ENCODE measurements at places on chromosomes 4 and X.

- DNase-seq: no peak
Observed at GRCh38 chr4:121861426-121861825, 8.8 kb downstream of the BBS7 start.

- DNase-seq: no peak
Observed at GRCh38 chr4:141102367-141102766, 30.9 kb downstream of the RNF150 start.

- DNase-seq: no peak
Observed at GRCh38 chrX:9164533-9165426, 130.9 kb upstream of the FAM9B start.

DNA sequence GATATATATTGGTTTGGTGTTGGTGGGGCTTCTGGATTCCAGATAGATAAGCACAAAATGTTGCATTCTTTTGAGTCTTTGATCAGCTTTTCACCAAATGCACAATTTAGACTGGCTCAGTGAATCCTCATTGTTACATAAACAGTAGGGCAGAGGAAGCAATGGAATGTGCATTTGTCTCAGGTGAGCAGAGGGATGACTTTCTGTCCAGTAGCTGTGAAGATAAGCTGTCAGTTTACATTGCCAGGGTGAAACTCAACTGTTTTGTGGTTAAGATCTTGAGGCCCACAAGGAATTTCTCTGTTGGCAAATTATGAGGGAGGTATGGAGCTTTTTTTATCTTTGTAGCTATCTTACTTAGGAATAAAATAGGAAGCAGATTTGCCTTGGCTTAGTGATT lies 168.0 kb downstream of the GALNTL6 start:
- DNase-seq: no peak

GRCh38 chr4:75584067-75584466 lies 28.2 kb downstream of the ODAPH start:
- no peak for DNase-seq

DNA sequence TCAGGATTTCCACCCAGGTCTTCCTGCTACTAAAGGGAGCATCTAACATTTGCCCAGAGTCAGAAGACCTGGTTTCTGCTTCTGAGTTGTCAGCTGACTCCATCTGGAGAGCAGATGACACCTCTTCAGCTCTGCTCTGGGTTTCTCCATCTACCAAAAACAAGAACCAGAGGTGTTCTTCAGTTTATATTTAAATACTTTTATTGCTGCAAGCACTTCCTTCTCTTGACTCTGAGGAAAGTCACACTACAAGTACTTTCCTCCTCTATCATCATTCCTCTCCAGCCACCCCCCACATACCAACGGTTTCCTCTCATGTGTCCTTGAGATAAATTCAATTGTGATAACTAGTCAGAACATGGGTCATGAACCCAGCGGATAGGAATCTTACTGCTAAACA lies 88.4 kb downstream of the PPP3CA start:
- DNase-seq: no peak

DNA sequence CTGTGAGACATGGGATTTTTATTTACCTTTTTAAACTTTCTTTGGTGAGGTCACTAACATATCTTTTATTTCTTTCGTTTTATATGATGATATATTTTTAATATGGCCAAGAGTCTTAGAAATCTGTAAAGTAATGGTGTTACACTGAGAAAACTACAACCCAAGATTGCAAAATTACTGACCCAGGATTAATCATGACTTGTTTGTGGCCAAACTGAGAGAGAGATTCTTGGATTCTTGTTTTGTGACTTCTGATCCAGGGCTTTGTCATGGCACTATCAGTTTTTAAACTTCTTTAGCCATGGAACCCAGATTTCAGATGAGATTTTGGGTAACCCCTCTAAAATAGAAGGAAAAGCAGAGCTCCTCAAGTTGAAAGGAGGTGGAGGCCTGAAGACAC lies 42.0 kb downstream of the SGMS2 start:
- no peak for DNase-seq

DNA sequence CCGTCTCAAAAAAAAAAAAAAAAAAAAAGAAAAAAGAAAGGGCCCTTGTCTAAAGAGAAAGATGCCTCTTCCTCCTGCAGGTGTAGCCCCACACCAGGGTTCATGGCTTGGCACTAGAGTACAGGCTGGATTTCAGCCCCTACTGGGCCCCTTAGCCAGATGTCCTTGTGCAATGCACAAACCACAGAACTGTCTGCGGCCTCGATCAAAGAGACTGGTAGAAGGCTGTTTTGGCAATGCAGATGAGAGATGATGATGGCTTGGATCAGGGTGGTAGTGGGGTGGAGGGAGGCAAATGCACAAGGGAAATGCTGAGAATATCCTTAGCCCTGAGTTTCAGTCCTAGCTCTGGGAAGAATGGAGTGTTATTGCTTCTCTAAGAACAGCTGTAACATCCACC lies 26.5 kb upstream of the TSR2 start:
- no peak for DNase-seq

DNA sequence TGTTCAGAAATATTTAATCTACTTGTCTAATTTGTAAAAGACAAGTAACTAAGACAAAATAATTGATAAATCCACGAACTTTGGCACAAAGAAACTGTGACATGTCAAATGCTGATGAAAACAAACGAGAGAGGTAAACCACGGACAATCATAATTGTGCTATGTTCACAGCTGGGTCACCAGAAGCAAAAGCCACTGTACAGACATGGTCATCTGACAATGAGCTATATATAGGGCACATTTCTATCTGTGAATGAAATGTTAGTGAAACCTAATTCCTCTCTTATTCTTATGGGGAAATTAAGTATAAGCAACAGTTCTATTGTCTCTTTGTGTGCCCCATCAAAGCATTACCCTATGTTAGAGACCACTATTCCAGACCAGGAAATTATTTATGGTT lies 444.0 kb upstream of the TRAM1L1 start:
- no peak for DNase-seq

- no peak for DNase-seq
Observed at GRCh38 chr4:168385142-168385490, 66.6 kb upstream of the DDX60 start.

DNA sequence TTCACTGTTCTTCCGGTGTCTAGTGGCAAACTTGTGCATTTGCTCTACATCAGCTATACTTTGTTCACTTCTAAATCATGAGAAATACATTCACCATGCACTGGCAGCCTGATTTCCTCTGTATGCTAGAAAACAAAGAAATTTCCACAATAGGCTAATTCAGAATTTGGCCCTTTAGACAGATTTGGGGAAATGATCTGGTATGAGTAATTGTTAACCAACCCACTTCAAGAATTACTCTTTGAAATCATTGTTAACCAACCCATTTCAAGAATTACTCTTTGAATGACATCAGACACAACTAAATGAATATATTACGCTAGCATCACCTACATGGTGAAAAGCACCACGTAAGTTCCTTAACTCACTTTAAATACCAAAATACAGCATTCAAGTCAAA lies 14.6 kb downstream of the APBB2 start:
- DNase-seq: no peak

DNA sequence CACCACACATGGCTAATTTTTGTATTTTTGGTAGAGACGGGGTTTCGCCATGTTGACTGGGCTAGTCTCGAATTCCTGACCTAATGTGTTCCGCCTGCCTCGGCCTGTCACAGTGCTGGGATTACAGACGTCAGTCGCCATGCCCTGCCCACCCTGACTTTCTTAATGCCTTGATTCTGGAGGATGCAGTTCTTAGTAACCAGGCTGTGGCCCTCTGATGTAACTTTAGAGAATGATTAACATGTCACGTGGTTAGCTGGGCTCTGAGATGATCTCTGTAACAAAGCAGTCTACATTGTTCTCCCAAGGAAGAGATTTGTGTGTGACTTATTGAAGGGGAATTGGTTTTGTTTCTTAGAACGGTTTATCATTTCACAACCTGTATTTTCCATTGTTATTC lies 30.6 kb downstream of the ANK2 start:
- no peak for DNase-seq

DNA sequence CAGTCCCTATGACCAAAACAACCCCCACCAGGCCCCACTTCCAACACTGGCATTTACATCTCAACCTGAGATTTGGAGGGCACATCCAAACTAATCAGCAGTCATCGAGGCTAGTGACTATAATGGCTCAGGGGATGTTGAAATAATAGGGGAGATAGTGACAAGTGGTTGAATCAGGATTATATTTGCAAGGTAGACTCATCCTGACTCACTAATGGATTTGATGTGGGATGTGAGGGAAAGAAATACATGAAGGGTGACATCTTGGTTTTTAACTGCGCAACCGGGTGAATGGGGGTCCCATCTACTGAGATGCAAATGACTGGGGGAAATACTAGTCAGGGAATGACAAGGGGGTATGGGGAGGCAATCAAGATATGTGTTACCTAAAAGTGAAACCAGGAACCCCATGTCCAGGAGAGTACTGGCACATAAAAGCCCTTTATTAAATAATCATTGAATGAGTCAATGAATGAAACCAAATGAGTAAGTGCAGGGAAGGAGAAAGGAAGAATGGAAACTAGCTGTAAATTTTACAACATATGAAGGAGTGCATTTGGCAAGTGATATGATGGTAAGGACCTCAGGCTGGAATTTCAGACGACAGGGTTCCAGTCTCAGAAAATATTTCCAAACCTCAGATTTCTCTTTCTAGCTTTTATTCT lies 78.3 kb downstream of the PARM1 start:
- no peak for DNase-seq

DNA sequence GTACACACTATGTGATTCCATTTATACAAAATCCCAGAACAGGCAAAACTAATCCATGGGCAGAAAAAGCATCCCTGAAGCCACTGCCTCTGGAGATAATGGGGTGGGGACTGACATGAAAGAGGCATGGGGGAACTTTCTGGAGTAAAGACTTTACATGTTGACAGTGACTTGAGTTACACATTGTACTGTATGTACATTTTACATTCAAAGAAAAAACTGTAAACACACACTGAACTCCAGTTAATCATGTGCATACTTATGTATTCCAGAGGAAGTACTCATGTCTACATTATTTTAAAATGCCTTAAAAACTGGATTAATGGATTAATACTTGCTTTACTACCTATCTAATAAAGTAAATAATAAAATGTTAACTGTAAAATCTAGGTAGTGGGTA lies 21.6 kb downstream of the CENPU start:
- DNase-seq: no peak

DNA sequence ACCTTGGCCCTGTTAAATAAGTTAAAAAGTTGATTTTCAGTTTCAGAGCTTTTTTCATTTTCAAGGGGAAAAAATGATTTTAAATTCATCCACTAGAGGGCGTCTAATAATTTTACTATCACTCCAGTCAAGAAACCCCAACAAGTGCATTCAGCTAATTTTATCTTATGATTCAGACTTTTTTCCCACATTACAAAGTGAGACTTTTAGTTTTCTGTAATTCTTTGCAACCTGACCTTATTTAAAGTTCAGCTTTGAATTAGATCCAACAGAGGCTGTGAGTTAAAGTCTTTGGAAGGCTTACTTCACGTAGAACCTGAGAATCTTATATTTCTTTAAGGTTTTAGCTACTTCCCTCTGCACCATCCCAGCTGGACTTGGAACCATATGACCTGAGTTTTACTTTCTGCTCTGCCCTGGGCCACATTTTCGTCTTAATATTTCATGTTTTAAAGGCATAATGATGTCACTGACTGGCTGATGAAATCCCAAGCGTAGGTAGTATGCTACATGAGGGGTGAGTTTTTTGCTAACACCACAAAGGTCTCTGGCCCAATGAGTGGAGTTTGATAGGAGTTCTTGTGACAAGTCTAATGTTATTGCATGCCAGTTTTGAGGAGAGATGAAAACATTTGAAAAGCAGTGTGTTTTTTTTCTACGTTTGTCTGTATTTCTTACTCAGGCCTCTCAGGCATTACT lies 7.2 kb downstream of the GNRHR start:
- no peak for DNase-seq

DNA sequence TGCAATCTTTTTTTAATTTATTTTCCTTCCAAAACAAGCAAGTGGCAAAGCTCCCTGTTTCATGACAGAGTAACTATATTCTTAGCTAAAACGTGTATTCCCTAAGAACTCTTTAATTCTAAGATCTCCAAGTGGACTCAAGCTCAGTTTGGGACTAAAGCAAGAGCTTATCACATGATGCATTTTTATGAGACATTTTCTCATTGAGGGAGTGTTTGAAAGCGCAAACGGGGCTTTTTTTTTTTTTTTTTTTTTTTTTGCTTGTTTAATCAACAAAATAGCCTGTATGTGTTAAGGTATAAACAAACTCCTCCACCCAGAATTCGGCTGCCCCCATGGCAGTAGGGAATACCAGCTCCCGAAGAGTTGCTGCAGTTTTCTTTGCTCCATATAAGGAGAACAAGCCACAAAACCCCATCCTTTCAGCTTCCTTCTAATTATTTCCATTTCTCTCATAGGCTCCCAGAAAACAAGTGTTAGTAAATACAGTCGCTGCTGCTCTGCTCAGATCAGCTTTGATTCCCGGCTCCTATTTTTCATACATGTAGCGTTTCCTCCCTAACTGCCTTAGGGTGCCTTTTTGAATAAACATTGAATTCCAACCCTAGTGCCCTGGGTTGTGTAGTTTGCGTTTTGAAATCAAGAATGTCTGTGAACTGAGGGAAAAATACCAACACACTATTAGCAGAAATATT lies 669 bp upstream of the PPARGC1A start:
- DNase-seq: no peak

Measured in liver (tissue), 10 donors.